GM04503 (cell line): ENCODE measurements at places on chromosomes 12 and 14.

- DNase-seq = no peak
These were observed 24.7 kb downstream of the HNRNPC start for GRCh38 chr14:21244544-21244943.

DNA sequence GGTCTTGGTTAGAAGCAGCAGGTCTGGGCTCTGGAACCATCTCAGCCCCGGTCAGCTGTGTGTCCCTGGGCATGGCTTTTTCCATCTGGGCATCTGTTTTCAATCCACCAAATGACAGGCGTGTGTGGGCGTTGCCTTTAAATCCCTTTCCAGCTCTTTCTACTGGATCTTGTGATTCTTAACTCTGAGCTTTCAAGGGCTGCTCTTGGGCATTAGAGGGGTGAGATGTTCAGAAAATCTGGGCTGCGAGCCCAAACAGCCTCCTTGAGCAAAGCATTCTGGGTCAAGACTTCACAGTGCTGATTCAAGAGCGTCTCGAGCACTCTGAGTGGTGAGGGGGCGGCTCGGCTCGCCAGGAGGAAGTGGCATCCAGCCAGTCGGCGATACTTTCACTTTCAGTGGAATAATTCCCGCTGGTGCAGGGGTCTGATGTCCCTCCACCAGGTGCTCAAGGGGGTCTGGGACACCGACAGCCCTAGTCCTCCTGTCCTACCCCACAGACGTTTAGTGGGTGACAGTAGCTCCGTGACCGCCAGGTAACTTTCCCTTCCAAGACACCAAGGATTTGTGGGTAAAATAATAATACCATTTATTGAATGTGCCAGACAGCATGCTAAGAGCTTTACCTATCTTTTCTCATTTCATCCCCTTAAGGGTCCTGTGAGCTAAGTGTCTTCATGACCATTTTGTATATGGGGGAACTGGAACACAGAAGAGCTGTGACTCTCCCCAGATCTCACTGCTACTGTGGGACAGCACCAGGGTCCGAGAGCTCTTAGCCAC, 114.0 kb downstream of the PLXNC1 start:
- DNase-seq = peak; percentile 86

- no peak for DNase-seq
These were observed 28.3 kb downstream of the DIO3 start for GRCh38 chr14:101589486-101590015.

- DNase-seq = no peak
These were observed 52.4 kb downstream of the EMP1 start for GRCh38 chr12:13248964-13249363.

DNA sequence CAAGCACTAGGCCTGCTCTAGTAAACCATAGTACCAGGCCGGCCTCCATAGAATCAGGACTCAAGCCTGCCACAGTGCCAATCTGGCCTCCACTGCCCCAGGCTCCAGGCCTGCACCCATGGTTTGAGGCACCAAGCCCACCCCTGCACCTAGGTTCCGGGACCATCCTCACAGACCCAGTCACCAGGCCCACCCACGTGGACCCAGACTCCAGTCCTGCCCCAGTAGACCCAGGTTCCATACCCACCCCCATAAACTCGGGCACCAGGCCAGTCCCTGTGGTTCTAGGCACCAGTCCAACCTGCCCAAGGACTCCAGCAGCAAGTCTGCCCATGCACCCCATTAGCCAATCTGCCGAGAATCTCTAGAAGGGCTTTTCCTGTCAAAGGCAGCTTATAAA, 501.8 kb upstream of the TMPO start:
- DNase-seq = no peak

GRCh38 chr12:51972422-51972812, 20.9 kb downstream of the ACVR1B start:
- DNase-seq = no peak

- DNase-seq = no peak
These were observed 7.5 kb upstream of the DPF3 start for GRCh38 chr14:72901361-72901760.

GRCh38 chr14:88831284-88831683, 6.8 kb downstream of the TTC8 start:
- DNase-seq = peak; percentile 68

DNA sequence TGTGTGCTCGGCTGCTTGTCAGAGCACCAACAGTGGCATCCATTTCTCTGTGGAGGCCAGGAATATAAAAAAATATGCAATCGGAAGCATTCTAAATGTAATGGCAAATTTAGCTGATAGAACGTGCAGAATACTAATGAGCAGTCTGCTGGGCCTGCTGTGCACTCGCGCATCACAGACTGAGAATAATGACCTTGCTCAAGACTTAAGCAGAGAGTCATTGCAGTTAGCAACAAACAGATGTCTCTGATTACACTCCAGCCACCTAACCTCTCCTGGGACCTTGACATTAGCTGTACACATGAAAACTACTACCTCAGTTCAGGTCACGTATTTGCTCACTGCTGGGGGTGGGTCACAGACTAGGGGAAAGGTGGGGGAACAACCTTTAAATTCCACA, 269.2 kb upstream of the DAAM1 start:
- no peak for DNase-seq

- no peak for DNase-seq
These were observed 5.3 kb upstream of the FOXN3 start for GRCh38 chr14:89422181-89422951.

- DNase-seq = no peak
These were observed 228.7 kb upstream of the CRY1 start for GRCh38 chr12:107322063-107322462.

DNA sequence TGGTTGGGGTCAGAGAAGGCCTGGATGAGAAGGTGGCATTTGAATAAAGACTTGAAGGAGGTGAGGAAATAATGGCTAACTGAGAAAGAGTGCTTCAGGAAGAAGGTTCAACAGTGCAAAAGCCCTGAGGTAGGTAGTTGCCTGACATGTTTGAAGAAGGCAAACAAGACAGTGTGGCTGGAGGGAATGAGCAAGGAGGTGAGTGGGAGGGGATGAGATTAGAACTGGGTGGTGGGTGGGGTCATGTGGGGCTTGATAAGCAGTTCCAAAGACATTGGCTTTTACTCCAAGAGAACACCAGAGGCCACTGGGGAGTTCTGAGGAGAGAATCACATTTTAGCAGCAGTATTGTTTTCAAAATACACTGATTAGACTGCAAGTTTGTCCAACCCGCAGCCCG, 50.5 kb downstream of the HSPB8 start:
- no peak for DNase-seq

- no peak for DNase-seq
These were observed 9.4 kb upstream of the ARID2 start for GRCh38 chr12:45720069-45720468.

GRCh38 chr12:132398386-132398991, 69.1 kb upstream of the GALNT9 start:
- no peak for DNase-seq

GRCh38 chr12:48031135-48031960, 27.1 kb upstream of the COL2A1 start:
- no peak for DNase-seq

DNA sequence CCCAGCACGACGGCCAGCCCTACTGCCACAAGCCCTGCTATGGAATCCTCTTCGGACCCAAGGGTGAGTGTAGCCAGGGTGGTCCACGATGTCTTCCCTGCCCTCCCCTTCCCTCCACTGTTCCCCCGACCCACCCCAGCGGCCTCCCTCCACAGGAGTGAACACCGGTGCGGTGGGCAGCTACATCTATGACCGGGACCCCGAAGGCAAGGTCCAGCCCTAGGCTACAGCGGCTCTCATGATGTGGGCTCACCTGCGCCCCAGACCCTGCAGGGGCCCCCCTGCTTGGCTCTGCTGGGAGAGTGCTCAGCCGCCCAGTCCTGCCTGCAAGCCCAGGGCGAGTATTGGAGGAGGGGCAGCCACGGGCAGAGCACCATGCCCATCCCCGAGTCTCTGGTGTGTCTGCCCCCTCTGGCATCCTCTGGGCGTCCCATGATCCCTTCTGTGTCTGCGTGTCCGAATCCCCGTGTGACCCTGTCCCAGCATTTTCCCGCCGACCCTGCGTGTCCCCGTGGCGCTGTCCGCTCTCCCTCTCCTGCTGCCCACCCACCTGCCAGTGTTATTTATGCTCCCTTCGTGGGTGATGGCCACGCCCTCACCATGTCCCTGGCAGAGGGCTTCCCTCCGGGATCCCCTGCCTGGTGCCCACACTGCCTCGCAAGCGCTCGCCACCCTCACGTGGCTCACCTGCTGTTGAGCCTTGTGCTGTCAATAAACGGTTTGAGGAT, 5.0 kb downstream of the CRIP2 start:
- no peak for DNase-seq

DNA sequence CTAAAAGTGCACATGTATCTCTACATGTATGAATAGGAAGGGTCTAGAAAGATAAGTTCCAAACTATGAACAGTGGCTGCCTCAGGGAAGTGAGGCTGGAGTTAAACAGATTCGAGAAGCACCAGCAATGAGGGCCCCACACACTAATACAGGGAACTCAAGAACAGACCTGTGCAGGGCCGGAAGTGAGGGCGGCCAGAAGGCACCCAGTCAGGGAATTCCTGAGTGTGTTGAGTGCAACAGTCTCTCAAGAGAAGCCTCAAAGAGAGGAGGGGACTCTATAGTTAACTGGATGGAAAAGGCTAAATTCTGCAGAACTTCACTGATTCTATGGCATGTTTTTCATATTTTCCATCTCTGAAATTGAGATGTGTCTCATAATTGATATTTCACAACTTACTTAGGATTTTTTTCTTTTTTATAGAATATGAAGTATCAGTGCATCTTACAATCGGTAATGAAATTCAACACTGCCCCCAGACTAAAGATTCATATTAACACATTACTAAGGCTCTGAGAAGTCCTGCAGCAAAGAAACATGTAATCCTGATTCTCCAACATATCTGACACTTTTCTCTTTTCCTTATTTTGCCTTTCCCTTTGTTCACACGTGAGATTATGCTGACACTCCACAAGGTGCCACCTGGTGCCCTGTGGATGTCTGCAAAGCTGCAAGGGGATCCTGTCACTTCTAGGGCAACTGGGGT, 61.3 kb downstream of the CHGA start:
- no peak for DNase-seq

- no peak for DNase-seq
These were observed 62.6 kb upstream of the BICD1 start for GRCh38 chr12:32043928-32044549.

GRCh38 chr12:546265-546919, 86.7 kb downstream of the B4GALNT3 start:
- no peak for DNase-seq

DNA sequence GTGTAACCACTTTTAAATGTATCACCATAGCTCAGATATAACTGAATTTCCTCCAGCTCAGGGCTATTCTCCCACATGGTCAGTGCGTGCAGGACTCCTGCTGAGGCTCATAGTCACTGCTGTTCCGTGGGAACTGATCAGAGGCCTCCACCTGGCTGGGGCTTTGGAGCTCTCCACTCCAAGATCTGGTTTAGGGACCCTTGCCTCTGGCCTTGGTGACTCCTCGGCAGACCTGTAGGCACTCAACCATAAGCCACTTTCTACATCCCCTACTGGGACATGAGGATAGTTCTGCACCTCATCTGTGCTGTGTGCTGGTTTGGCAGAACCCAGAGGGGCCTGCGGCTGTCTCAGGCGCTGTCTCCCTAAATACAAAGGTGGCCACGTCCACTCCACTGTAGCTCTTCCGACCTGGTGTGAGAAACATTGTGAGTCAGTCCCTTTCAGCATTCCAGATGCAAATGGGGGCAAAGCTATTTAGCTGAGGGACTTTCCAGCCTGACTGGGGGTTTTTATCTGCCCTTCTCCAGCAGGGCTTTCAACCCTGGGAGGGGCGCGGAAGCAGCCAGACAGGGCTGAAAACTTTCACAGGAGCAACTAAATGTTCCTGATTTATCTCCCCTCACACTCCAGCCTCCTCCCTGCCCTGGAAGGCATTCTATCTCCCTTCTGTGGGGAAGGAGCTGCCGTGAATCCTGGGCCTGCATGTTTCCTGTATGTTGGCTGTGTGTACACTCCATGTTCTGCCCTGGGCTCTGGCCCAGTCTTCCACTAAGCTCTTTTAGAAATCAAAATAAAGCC, 218.3 kb upstream of the DAAM1 start:
- no peak for DNase-seq

- DNase-seq = no peak
These were observed 135.7 kb upstream of the SLC16A7 start for GRCh38 chr12:59459966-59460660.

GRCh38 chr14:25516838-25517237, 466.9 kb upstream of the STXBP6 start:
- no peak for DNase-seq
